Activated CD8-positive, alpha-beta memory T cell treated with anti-CD3 and anti-CD28 coated beads, Interleukin-2, amount 10 ng/mL, durations not matched to agents 7 days and 5 days (primary cell): ENCODE measurements at places on chromosomes 5 and 9. TPM values are rescaled to one million over a fixed set of nuclear protein-coding genes. Genes with fewer than 3 reads are reported as not detected.

The C9orf50 gene
- total RNA-seq: not detected

DNA sequence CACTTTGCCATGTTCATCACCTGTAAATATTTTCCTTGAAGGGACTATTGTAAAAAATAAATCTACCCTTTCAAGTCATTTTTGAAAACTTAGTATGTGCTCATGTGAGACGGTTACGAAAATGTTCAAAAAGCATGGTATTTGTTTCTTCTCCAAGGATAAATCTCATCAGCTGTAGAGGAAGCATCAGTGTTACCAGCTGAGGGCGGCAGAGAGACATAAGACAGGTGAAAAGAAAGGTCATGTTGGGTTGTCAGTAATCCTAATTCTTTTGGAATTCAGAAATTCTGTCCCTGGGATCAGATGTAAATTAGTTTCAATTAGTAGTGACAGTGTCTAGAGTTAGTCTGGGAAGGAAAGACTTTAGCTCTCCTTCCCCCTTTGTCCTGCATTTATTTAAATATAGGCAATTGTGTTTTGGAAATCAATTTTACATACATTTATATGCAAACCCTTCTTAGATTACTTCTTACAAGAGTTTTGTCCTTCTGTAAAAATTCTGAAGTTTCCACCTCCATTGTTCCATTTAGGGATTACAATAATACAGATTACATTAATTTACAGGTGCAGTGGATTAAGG is 791.9 kb upstream of the CDH6 start:
- no peaks in the 10 kb centered on the region for H3K27me3 ChIP-seq
- DNase-seq: no peak
- H3K4me3 ChIP-seq: no peak overlapping the region
- H3K4me1 ChIP-seq: no peaks in the 10 kb centered on the region
- H3K27ac ChIP-seq: no peak overlapping the region
- H3K36me3 ChIP-seq: no peaks in the 10 kb centered on the region

DNA sequence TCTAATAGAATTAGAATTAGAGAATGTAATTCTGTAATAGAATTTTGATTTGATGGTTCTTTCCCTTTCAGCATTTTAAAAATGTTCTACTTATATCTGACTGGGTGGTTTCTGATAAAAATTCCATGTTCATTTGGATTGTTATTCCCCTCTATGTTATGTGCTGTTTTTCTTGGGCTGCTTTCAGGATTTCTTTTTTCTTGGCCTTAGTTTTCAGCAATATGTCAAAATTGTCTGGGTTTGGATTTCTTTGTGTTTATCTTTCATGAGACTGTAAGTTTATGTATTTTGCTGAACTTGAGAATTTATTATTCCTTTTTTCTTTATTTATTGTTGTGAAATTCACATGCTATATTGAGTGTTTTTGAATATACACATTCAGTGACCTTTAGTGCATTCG is 189.1 kb downstream of the RANBP17 start:
- no peak overlapping the region for H3K4me3 ChIP-seq
- H3K4me1 ChIP-seq: no peaks in the 10 kb centered on the region
- H3K27me3 ChIP-seq: no peaks in the 10 kb centered on the region
- DNase-seq: no peak
- H3K36me3 ChIP-seq: no peaks in the 10 kb centered on the region

The CDC25C gene
- 14.9 TPM for total RNA-seq
